ENCODE measurements at places on chromosomes 6 and 20. TPM values are rescaled to one million over a fixed set of nuclear protein-coding genes. Genes with fewer than 3 reads are reported as not detected.

GRCh38 chr20:29762620-29763019, 1494.8 kb upstream of the DEFB115 start:
- DNase-seq, result no peak

DNA sequence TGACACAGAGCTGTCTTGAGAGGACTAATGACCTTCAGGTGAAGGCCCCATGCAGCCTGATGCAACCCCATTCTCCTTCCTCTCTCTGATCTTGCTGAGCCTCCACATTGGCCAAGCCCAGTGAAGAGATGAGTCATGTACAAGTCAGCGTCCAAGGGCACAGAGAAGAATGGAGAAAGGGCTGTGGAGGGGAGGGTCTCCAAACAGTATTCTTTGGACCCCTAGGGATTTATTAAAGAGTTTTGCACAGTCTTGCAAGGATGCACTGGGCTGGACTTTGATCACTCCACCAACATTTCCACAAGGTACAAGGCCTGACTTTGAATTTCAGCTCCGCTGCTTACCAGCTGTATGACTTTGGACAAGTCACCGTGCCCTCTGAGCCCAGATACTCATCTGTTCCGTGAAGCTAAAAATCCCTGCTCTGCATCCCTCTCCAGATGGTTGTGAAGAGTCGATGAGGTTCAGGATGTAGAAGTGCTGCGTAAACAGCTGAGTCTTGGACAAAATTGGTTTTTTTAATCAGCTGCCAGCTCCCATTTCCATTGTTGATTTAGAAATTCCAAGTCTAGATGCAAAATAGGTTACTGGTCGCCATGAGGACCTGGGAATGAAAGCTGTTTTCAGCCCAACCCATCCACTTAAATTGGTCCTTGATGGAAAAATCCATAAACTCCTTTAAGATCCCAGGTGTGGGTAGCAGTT, 14.1 kb upstream of the KCNG1 start:
- no peak for DNase-seq

HSF2 gene
- total RNA-seq, result 15.8 TPM

DNPH1 gene
- total RNA-seq, result 27.2 TPM

SHLD1 gene
- 4.1 TPM for total RNA-seq

DNA sequence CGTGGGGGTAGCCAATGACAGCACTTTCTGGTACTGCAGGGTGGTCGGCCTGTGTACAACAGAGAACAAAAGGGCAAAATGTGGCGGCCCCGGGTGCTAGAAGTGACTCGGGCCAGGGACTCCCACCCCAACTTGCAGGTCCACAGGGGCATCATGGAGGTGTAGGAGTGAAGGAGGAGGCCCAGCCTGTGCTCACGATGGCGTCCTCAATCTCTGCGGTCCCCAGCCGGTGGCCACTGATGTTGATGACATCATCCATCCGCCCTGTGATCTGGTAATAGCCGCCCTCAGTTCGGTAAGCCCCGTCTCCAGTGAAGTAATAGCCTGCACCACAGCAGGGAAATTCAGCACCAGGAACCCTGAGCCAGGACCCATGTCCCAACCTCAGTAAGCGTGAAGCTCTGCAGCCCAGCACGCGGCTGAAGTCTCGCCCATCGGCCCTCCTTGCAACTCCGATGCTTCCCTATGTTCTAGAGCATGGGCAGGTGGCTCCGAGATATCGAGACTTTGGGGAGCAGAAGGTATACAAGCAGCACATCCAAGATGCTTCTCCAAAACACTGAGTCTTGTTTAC, 20.2 kb upstream of the APMAP start:
- no peak for DNase-seq

DNA sequence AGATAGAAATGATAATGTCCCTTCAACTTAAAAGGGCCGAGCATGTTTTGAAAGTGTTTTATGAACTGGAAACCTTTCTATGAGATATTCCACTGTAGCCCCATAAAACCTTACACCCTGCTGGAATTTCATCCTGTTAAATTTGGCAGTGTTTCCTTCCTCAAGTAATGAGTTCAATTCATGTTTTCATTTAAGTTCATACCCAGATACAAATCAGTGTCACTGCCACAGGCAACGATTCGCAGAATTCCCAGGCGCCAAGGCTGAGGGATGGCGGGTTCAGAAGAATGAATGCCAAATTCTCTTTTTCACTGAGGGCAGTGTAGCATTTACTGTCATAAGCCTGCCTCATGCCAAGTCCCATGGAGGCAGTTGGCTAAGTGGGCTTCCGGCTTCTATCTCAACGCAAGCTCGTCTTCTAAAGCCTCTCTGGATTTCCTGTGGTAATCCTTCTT, 511.8 kb upstream of the ID4 start:
- DNase-seq, result no peak

TSBP1 gene
- total RNA-seq, result not detected

DNA sequence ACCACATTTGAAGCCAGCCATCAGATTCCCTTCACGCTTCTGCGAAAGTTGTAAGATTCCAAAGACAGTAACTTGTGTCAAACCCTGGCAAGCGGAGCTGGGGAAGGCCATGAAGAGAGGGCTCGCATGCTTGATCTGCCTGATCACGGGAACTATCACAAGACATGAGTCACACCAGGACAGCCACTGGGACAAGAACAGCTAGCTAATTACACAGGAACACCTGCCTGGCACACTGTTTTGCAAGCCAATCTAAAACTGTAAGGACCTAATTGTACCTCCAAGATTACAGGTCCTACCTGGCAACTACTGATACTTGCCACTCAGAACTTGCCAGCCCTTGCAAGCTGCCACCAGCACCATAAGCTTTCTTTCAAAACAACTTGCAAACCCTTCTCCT, 289.3 kb downstream of the KIF16B start:
- no peak for DNase-seq

GSTA2 gene
- not detected for total RNA-seq

DNA sequence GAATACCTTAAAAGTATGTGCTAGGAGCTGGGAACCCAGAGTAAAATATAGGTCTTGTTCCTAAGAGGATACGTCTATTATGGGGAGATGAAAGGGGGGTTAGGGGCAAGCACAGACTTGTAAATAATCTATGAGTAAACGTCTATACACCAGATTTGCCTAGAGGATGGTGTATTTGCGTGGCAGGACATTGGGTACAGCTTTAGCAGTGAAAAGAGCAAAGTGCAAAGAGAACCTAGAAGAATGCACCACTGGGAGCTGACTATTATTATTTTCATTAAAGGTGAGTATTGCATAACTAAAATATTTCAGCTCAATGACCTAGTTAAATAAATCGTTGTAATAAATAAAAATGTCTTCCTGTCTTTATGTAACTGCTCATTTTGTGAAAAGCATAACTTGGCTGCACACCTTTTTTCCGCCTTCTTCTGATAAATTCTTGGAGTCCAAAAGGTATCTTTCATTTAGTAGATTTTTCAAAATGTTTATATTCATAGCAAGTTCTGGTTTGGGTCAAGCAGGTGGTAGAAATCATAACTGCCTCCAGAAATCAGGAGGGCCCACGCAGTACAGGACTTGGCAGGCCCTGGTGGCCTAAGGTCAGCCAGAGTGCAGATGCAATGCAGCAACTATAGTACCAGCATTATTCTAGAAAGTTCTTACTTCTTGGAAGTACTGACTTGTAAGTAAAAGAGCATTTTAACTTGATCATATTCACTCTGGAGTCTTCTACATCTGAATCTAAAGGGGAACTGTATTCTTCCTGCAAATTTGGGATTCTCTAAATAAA, 357.2 kb downstream of the PLCB1 start:
- DNase-seq, result no peak

- no peak for DNase-seq
Measured at GRCh38 chr20:22986601-22987000, 48.5 kb upstream of the SSTR4 start.

- no peak for DNase-seq
Measured at GRCh38 chr6:169141671-169142537, 111.7 kb downstream of the THBS2 start.

MBOAT1 gene
- total RNA-seq, result 6.5 TPM

GRCh38 chr6:33837971-33838665, 34.3 kb upstream of the MLN start:
- no peak for DNase-seq

DNA sequence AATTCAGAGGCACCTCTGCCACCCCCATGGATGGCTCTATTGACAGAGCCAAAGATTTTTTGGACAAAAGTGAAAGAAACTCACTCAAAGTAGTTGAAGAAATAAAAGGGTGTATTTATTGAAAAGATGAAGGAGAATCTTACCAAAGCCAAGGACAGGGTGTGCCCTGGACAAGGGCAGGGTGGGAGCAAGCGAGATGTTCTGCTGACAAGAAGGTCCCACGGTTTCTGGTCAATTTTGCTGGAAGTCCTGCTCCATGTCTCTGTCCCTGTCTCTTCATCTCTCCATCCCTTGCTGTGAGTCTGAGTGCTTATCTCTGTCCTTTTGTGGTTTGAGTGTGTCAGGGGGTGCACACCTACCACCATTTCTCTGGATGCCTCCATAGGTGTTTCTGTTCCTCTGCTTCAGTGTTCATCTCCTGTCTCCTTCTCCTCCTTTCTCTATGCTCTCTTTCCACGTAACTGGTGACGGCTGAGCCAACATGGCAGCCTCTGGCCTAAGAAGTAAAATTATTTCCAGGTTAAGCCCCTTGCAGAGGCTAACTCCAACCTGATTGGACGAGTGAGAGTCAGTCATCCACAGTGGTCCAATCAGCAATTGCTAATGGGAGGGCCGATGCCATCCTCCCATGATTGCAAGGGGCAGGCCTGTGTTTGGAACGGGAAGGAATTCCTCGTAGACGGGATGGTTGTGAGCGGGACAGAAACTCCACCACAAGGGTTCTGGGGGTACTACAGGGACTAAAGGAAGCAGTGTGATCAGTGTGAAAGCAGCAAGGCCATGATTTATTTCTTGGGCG, 502.1 kb upstream of the CDH4 start:
- DNase-seq, result no peak

GRCh38 chr6:163683105-163683622, 268.6 kb downstream of the QKI start:
- DNase-seq, result no peak

PTCRA gene
- total RNA-seq, result not detected

FAM162B gene
- not detected for total RNA-seq

DNA sequence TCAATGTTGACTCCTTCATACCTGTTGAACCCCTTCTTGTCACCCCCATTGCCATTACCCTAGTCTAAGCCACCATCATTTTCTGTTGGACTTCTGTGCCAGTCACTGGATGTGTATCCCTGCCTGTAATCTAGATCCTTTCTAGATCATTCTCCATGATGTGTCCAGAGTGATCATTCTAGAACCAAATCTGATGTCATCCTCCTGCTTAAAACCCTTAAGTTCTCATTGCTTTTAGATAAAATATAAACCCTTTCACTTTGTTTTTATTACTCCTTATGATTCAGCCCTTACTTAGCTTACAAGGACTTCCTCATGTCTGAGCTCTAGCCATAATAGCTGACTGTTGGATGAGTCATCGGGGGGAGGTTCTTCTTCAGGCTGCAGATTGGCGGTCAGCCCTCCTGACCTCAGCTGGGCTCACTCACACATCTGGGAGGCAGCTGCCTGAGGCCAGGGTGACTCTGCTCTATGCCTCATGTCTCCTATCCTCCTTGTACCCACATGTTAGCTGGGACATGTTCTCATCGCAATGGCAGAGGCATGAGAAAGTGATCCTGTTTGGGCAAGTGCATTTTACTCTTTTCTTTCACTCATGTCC, 287.6 kb downstream of the ESR1 start:
- DNase-seq, result no peak

GRCh38 chr6:104357928-104358327, 501.8 kb downstream of the HACE1 start:
- DNase-seq, result no peak

COX4I2 gene
- not detected for total RNA-seq

GRCh38 chr6:56807989-56808337, 146.9 kb upstream of the BEND6 start:
- no peak for DNase-seq

DNA sequence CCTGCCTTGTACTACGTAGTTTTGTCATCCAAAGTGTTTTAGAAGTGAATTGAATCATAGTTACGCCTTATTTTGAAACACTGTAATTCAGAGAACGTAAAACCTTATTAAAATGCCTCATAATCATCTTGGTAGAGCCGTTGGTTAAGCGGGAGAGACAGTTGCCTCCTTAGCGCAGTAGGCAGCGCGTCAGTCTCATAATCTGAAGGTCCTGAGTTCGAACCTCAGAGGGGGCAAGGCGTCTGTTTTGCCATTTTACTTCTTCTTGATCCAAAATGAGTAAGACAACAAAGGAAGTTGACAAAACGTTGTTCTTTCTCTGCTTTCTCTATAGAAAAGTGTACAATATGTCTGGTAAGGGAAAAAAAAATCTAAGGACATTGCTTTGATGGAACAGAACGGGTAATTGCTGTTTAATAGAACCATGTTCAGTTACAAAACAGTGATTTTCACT, 20.7 kb upstream of the TRIM27 start:
- no peak for DNase-seq

TFAP2C gene
- 92.9 TPM for total RNA-seq

DACT2 gene
- total RNA-seq, result 1.4 TPM

- no peak for DNase-seq
Measured at GRCh38 chr6:41801380-41801779, 13.9 kb downstream of the TOMM6 start.

DNA sequence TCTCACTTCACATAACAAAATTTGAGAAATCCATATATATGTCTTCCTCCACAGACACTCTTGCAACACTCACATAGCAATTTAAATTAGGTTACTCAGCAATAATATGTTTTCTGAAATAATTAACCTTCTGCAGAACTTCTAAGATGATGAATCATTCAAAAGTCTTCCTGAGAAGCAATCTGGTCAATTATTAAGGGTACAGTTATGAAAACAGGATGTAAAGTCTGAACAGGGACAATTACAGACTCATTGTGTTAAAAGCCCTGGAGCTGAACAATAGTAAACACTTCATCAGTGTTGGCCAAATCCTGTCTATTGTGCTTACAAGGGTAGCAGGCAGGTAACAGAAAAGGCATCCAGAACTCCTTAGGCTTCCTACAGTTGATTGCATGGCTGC, 75.4 kb downstream of the FILIP1 start:
- no peak for DNase-seq

GRCh38 chr20:63114006-63114692, 101.8 kb downstream of the YTHDF1 start:
- DNase-seq, result no peak

- DNase-seq, result no peak
Measured at GRCh38 chr6:148700741-148701311, 46.0 kb upstream of the UST start.

DNA sequence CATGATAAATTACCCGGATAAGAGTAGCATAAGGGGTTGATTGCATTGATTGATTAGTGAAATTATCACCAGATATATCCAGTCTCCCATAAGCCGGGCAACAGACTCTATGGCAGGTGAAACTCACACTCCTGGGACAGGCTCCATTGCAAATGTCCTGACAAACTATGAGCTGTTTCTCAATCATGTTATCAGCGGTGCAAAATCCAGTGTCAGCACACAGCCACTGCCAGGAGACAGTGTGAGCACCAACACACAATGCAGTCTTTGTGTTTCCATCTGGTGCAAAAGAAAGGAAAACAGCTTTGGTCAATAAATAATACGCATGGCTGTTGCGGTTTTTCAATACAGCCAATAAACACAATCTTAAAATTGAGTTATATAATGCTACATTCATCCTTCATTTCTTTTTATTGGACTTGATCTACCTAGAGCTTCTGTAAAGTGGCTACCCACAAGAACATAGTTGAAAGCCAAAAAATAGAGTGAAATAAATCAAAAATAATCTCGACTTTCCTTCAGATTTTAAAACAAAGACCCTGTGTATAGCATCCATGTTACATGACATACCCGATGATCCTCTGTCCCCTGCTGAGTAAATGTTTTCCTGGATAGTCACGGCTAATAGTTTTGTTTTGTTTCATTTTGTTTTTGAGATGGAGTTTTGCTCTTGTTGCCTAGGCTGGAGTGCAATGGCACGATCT, 64.3 kb upstream of the AFDN start:
- DNase-seq, result no peak

Measured in osteocyte (in vitro differentiated cells).